NCI-H1436 treated with DMSO at 0.1 percent for 48 hours (cell line): ENCODE measurements at places on chromosomes 4 and X.

DNA sequence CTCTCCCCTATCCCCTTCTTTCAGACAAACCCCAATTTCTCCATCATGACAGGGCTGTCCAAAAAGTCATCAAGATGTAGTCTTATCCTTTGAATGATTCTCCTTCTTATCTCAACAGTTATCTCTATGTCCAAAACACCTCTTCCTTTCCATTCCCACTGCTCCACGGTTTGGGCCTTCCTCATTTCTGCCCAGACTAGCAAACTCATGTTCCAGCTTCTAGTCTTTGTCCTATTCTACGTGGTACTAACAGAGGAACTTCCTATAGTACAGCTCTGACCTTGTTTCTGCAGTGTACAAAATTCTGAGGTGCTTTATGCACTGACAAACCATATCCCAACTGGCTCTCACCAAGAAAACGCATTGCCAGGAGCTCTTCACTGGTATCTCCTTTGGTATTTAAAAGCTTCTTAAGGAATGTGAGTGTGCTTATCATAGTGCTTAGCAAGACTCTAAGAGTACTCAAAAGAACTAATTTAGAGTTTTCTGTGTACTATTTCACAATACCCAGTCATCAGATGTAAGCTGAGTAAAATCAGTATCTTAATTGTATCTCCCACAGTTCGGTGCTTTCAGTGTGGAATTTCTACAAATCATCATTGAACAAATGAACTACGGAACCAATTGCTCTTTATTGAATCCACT is 65.5 kb downstream of the MAML3 start:
- DNase-seq: no peak

- DNase-seq: no peak
Observed at GRCh38 chrX:19377799-19378198, 34.1 kb downstream of the PDHA1 start.

GRCh38 chr4:113692809-113693411 is 68.6 kb downstream of the CAMK2D start:
- DNase-seq: no peak

DNA sequence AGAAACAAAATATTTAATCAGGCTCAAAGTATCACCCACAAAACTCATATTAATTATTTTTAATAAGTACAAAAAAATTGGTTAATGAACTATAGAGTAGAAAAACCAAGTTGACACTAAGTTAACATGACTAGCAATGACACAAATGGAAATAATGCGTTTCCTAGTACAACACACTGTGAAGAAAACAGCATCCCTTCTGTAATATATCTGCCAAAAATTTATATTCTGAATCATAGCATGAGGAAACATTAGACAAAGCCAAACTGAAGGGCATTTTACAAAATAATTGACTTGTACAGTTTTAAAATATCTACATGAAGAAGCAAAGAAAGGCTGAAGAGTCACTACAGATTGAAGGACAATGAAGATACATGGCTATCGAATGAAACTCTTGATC is 477.6 kb upstream of the INTU start:
- no peak for DNase-seq

DNA sequence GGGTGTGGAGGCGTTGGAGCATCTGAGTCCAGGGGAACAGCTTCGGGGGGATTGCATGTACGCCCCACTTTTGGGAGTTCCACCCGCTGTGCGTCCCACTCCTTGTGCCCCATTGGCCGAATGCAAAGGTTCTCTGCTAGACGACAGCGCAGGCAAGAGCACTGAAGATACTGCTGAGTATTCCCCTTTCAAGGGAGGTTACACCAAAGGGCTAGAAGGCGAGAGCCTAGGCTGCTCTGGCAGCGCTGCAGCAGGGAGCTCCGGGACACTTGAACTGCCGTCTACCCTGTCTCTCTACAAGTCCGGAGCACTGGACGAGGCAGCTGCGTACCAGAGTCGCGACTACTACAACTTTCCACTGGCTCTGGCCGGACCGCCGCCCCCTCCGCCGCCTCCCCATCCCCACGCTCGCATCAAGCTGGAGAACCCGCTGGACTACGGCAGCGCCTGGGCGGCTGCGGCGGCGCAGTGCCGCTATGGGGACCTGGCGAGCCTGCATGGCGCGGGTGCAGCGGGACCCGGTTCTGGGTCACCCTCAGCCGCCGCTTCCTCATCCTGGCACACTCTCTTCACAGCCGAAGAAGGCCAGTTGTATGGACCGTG is 2.2 kb downstream of the AR start:
- DNase-seq: no peak

- DNase-seq: no peak
Observed at GRCh38 chr4:149095811-149096210, 653.6 kb upstream of the NR3C2 start.

GRCh38 chr4:77800483-77801259 is 18.5 kb downstream of the CNOT6L start:
- no peak for DNase-seq

GRCh38 chrX:72003811-72004750 is 93.4 kb downstream of the NHSL2 start:
- DNase-seq: no peak

- DNase-seq: no peak
Observed at GRCh38 chr4:186715077-186715476, 8.6 kb downstream of the FAT1 start.

- DNase-seq: no peak
Observed at GRCh38 chr4:1588306-1588705, 95.8 kb downstream of the FAM53A start.

DNA sequence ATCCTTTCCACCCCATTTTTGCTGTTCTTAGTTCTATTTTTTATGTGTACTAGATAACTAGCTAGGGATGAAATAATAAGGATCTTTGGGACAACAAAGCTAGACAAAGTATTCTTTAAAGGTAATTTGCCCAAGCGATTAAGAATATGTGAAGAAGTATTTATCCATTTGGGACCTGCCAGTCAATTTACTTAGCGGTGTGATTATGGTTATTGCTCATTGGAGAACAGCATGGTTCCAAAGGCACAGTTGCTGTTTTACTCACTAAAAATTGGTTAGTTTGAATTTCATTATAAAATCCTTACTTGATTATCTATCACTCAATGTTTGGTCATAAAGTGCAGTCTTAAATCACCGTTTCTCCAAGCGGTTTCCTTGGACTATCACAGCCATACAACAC is 124.1 kb downstream of the SNCA start:
- no peak for DNase-seq

DNA sequence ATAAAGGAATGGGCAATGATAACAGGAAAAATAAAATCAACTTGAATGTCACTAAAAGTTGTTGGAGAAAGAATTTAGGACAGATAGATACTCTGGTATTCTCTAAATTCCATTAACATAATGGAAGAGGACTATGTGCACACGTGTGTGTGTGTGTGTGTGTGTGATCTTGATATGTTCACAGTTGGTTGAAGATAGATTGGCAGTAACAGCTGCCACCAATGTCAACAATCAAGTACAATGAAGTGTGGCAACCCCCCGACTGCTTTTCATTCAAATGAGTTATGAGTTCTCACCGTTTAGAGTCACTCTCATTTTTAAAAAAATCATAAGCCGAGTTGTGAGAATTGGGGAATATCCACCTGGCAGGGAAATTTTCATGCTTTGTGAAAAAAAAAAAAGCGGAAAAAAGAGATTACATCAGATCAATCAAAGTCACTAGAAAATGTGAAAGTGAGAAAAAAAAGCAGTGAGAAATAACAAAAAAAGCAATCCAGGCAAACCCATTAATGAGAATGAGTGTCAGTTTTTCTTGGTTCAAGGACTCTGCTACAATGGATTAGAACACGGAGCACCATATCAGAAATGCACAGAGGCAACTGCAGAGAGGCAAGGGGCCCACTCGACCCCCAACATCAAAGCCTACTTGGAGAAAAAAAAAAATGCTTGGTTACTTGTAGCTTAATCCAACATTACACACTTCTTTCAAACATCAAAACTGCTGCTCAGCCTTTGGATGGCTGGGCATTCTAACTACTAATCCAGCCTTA is 414.9 kb upstream of the PITX2 start:
- DNase-seq: no peak

- no peak for DNase-seq
Observed at GRCh38 chr4:45578874-45579273, 545.0 kb downstream of the GABRG1 start.

GRCh38 chrX:120244735-120245498 is 5.7 kb upstream of the ZBTB33 start:
- peak; percentile 45 for DNase-seq

DNA sequence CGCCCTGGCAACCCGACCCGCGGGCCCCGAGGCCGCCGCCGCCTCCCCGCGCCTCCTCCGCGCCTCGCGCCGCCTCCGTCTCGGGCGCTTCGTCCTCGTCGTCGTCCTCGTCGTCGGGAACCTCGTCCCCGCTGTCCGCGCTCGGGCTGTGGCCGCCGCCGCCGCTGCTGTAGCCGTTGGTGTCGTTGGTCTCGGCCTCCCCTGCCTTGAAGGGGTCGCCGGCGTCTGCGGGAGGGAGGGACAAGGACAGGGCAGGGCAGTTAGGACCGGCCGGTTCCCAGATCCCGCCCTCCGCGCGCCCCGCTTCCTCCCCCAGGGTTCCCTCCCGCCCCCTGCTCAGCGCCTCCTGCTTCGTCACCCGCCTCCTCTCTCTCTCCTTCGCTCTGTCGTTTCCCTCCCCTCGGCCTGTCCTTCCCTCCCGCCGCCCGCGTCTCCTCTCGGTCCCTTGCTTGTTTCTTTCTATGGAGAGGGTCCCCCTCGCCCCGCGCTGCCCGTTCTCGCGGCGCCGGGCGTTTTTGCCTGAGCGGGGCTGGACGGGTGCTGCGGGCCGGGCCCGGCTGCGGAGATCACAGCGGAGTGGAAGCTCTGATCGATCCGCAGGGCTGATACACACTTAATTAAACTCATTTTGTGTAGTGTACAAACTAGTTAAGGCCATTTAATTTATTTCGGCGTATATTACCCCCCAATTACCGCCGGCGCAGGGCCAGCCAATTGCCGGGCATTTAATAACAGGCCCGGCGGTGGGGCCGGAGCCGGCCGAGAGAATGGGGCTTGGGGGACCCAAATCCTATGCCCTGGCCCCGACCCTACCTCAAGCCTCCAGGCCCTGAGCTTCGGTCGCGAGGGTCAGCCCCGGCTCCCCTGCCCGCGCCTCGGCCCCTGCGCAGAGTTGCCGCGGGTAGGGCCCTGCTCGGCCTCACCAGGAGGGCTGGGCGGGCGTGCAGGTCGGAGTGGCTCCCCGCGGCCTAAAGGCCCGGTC is 2.4 kb downstream of the NKX1-1 start:
- DNase-seq: no peak
